Astrocyte (in vitro differentiated cells and primary cell): ENCODE measurements at places on chromosomes 7 and 10. TPM values are rescaled to one million over a fixed set of nuclear protein-coding genes. Genes with fewer than 3 reads are reported as not detected.
A peak's percentile ranks its signal among the peaks of the same experiment; 100 is the strongest.

The ADAM12 gene
- 100 and 126 TPM in 2 replicates for total RNA-seq

The TUBAL3 gene
- total RNA-seq, result not detected in 2 replicates

The NANOS1 gene
- total RNA-seq, result 3.0 and 4.7 TPM in 2 replicates

DNA sequence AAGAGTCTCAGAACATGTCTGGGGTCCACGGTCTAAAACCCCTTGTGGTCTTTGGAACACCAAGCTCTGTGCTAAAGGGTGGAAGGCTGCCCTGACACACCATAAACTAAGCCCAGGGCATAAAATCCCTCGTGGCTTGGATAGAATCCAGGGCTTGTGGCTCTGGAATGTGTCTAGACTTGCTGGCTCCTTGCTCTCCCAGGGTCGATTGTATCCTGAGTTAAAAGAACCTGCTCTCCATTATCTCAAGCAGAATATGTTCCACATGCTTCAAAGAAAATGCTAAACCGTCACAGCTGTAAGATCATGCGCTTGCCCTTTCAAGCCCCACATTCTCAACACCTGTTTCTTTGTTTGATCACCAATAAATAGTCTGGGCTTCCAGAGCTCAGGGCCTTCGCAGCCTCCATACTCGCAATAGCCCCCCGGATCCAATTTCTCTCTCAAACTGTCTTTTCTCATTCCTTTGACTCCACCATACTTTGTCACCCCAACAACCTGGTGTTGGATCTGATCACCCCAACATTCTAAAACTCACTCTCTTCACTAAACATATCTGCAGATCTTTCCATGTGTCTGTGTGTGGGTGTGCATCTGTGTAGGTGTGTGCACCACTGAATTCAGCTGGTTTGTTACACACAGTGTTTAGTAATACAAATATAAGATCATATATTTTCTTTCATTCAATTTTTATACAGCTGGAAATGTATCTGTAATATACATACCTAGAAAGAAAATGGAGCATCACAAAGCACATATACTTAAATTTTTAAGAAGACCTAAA is 238.5 kb downstream of the ZMYND11 start:
- peak; percentile 94 for DNase-seq
- H3K27me3 ChIP-seq, result no peaks in the 10 kb centered on the region

- no peak overlapping the region for H3K4me3 ChIP-seq
- H3K27me3 ChIP-seq, result no peaks in the 10 kb centered on the region
- no peak overlapping the region for H3K27ac ChIP-seq
- no peak for DNase-seq
Measured at GRCh38 chr7:34208878-34209621, 303.7 kb downstream of the BMPER start.
